ENCODE measurements at places on chromosomes 3 and 15. TPM values are rescaled to one million over a fixed set of nuclear protein-coding genes. Genes with fewer than 3 reads are reported as not detected.
A peak's percentile ranks its signal among the peaks of the same experiment; 100 is the strongest.

Gene GOLIM4
- total RNA-seq = 55.9 TPM

Gene ARGFX
- total RNA-seq = not detected

Gene RLBP1
- 0.16 TPM for total RNA-seq

Gene TMEM207
- total RNA-seq = not detected

Gene GABRR3
- total RNA-seq = not detected

GRCh38 chr3:3648988-3649679 is 150.1 kb upstream of the LRRN1 start:
- DNase-seq = no peak

DNA sequence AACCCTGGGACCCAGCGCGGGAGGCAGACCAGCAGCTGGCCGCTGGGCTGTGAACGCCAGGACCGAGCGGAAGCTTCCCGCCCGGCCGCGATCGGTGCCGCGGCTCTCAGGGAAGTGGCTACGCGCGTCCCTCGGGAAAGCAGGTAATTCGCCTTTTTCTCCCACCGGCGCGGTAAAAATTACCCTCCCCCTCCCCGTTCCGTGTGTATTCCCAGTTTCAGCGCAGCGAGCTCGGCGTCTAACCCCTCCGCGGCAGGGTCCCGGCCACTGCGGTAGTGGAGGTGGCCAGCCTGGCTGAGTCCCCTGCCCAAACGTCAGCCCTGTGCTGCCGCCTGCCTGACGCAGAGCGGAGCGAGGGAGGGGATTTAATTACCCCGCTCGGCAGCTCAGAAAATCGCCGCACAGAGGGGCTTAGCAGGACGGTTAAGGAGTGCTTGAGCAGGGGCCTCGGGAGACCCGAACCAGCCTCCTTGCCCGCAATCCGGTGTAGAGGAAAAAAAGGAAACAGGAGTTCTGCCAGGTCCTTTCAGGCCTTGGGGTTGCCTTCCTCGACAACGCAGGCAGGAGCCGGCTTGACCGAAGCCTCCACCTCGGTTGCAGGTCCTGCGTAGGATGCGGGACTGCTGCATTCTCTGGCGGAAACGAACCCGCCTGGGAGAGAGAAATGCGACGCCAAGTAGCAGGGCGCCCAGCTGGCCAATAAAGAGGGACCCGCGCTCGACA is 2.9 kb downstream of the GATA2 start:
- no peak for DNase-seq

DNA sequence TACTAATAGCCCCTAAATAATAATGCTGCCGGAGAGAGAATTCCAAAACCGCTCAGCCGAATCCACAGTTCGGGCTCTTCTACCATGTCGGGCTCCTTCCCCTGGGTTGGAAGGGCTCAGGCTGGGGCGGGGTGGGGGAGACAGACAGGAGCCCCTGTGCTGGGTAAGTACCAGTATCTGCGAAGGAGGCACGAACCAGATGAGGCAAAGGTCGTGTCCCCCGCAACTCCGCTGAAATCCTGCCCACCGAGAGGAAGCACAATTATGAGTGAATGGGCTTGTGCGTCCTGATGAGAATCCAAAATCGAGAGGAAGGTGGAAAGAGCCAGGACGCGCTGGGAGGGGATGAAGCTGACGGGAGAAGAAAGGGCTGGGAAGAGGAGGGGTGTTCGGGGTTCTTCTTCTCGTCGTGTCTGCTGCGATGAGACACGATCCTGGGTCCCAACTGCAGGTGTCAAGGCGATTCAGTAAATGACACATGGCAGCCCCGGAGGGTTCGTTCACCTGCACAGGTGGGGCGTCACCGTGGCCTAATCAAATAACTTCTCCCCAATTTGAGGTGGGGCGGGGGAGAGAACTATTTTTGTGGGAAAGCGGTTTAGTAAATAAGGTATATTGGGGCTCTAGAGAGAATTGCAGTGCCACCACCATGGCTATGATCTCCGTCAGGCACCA is 707 bp upstream of the FAM81A start:
- no peak for DNase-seq

DNA sequence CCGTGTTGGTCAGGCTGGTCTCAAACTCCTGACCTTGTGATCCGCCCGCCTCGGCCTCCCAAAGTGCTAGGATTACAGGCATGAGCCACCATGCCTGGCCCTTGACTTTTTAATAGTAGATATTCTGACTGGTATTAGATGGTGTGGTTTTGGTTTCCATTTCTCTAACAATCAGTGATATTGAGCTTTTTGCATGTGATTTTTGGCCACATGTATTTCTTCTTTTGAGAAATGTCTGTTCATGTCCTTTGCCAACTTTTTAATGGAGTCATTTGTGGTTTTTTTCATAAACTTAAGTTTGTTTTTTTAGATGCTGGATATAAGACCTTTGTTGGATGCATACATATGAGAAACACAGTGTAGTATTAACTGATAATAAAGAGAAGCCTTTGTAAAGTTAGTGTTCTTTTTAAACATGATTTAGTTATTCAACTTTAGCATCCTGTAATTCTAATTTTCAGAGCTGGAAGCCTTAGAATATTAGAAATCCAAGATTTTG is 280.8 kb downstream of the RBMS3 start:
- DNase-seq = no peak

- DNase-seq = no peak
These were observed 1062.9 kb upstream of the EPHA6 start for GRCh38 chr3:95751509-95751908.

DNA sequence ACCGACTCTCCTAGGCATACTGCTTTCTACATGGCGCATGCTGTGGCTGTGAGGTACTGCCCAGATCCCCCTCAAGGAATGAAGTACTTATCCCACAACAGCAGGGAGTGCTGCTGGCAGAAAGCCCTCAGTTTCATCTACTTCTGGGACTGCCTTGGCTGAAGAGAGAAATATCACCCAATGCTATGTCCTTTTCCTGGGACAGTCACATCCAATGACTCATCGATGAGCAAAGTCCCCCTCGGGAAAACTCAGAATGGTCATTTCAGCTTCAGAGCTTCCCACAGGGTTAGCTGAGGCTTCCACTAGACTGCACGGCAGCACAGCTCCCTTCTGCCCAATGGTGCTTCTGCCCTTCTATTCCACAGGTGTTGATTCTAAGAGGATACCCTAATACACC is 3.6 kb upstream of the NMD3 start:
- DNase-seq = peak; percentile 49

DNA sequence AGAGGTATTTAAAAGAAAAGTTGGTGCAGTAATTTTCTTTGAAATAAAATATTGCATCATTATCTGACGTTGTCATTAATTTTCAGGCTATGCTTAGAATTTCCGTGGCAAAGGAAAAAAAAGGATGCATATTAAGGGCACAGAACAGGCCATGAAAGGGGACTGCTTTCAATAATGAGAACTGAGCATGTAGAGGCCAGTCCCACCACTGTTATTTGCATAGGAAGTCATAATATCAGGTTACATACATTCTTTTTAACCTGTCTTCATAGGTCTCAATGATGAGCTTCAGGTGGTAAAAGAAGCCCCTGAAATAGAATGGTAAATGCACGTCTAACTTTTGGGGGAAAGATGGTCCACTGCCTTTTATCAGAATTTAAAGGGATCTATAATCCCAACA is 272.1 kb upstream of the ALCAM start:
- no peak for DNase-seq

- no peak for DNase-seq
These were observed 378.7 kb downstream of the C3orf38 start for GRCh38 chr3:88528494-88528893.

DNA sequence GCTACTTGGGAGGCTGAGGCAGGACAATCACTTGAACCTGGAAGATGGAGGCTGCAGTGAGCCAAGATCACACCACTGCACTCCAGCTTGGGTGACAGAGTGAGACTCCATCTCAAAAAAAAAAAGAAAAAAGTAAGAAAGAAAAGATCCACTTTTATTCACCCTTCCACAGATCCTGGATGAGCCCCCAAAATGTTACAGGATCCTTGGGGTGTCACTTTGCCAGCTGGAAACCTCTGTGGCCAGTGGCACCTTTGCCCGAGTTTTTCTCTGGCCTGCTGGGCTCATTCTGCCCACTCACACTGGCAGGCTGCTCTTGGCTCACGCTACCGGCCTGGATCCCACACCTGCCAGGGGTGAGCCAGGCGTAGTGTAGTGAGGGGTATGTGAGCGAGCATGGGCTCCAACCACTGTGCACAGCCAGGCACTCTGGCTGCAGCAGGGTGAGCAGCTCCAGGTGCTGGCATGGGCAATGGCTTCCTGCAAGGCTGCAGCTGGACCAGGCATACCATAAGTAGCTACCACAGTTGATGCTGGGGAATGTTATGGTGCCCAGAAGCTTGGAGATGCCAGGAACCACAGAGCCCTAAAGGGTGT is 57.8 kb upstream of the C15orf39 start:
- no peak for DNase-seq

GRCh38 chr3:23746441-23746840 is 59.3 kb upstream of the UBE2E1 start:
- no peak for DNase-seq

GRCh38 chr15:63931556-63931955 is 97.8 kb upstream of the HERC1 start:
- no peak for DNase-seq

GRCh38 chr3:154029926-154030325 is 91.3 kb upstream of the ARHGEF26 start:
- DNase-seq = no peak

DNA sequence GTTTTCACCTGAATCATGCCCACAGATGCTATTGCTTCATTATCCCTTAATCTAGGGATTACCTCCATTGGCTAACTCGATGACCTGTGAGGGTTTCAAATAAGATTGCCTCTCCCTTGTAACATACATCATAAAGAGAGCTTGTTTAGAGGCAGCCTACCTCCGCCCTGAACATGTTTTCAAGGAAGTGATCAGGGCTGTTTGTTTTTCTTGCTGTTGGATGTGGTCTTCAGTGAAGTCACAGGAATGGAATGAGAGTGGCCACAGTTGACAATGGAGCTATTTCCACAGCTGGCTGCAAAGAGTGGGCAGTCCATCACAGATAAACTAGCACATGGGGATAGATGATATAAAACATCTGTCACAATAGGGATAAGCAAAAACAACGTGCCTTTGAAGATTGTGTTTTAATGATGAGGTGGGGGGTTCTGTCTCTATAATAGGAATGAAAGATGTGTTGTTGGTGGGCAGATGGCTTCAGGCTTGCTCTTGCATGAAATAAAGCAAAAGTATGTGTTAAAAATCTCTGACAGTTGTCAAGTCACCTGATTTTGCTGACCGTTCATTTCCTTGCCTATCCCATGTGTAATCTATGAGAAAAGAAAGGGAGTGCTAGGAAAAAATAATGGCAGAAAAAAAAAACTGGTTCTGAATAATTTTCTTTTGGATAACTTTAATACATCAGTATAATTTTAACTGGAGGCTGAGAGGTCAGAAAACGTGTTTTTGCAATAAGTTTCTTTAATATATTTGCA is 642.3 kb downstream of the RBMS3 start:
- peak; percentile 83 for DNase-seq

- DNase-seq = no peak
These were observed 126.2 kb downstream of the KLF13 start for GRCh38 chr15:31452595-31453557.

GRCh38 chr3:38383156-38383875 is 36.7 kb downstream of the XYLB start:
- DNase-seq = no peak

DNA sequence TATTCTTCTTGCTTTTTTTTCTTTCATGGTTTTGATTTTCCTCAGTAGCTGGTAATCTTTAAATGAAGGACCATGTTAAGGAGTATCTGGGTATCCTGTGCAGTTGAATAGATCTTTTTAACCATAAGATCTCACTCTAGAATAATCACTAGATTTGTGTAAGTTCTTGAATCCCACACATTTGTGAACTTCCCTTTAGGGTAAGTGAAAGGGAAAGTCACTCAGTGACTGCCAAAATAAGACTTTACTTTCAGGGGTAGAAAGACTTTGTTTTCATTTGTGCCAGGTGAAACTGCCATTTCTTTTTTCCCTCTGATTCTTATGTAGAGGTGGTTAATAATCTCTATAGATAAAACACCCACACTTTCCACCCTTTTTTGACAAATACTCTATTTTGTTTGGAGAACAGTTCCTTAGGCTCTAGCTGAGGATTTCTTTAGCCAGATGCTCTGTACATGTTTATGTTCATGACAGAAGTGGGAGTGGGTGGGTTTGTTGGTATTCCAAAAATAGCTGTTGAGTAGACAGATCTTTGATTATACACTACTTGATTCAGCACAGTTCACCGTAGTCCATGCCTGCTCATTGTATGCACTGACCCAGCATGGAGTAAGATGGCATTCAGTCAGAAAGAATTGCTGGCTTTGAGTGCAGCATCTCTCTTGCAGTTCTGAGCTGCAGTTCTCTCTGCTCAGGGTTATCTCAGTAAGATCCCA is 28.5 kb downstream of the LRRC49 start:
- DNase-seq = no peak

DNA sequence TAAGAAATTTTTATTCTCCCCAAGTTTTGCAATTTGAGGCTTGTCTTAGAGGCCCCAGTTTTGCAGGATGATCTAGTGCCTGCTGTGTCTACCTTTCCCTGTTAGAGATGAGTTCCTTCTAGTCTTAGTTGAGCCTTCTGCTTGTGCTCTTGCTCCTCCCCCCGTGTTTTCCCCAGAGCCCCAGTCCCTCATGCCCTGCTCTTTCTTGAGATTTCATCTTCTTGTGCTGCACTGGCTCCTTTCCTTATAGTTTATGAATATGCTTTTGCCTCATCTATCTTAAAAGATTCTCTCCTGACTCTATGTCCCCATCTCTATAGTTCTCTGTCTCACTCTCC is 4.7 kb downstream of the GAP43 start:
- no peak for DNase-seq

DNA sequence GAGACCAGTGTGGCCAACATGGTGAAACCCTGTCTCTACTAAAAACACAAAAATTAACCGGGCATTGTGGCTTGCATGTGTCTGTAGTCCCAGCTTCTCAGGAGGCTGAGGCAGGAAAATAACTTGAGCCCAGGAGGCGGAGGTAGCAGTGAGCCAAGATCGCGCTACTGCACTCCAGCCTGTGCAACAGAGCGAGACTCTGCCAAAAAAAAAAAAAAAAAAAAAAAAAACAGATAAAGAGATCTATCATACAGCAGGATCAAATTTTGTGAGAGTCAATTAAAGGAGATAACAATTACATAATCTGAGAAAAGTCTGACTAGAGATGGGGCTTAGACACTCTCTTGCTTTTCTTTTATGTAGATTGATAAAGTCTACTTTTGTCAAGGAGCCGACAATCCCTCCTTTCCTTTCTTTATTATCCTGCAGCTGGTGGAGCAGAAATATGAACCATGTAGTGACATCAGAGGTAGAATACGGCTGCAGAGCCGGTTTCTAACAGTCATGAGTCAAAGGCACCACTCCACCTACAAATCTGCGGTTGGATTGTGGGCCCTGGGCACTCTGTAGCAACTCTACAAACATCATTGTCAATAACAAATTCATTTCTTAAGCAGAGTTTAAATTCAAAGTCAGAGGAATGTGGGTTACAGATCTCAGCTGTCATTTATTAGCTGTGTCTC is 9.0 kb downstream of the C2CD4A start:
- DNase-seq = no peak

GRCh38 chr15:47718497-47719437 is 1.5 kb downstream of the SEMA6D start:
- peak; percentile 52 for DNase-seq
